ENCODE measurements at places on chromosomes 4 and X. TPM values are rescaled to one million over a fixed set of nuclear protein-coding genes. Genes with fewer than 3 reads are reported as not detected.

- no peak for DNase-seq
Measured at GRCh38 chrX:16730450-16730849, 11.0 kb downstream of the SYAP1 start.

GRCh38 chrX:100645106-100645505 is 1.1 kb downstream of the SRPX2 start:
- no peak for DNase-seq

GRCh38 chr4:69754926-69755580 is 5.4 kb downstream of the SULT1B1 start:
- DNase-seq = peak; percentile 57

PDCL2 gene
- not detected for total RNA-seq

GRCh38 chrX:154775419-154776349 is 13.0 kb downstream of the DKC1 start:
- DNase-seq = no peak

DNA sequence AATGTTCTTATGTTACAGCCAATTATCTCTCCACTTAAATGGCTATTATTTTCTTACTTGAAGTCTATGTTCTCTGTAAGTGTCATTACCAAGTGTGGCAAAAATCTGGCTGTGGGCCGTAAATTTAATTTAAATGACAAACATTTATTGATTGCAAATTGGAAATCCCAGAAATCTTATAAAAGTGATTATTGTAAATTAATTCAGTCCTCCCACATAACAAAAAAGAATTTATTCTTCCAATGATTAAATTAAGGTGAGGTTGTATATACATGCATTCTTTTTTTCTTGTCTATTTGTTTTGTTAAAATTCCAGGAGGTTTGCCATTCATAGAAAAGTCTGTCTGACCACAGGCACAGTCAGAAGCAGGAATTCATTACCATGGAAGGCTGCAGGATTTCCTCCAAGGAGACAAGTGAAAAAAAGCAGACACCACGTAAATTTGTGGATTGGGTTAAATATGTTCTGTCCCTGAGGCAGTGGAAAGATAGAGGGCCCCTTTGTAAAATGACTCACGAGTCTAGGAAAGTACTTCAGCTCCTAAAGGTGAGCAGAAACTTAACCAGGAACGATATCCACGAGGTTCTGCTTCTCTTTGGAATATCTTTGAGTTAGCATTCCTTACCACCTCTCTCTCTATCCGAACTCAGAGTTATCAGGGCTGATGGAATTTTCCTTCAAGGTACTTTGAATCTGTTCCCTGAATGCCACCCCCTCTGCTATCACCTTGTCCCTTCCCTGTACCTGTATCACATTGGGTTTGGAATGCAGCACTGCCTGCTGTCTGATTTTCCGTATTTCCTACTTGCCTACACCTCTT is 10.7 kb downstream of the PPARGC1A start:
- DNase-seq = no peak

ADRA2C gene
- 6.4 TPM for total RNA-seq

FAM9B gene
- total RNA-seq = not detected

- DNase-seq = peak; percentile 64
Measured at GRCh38 chr4:174828845-174829701, at the start of gene GLRA3. GLRA3 (minus strand) TSS chr4:174829247; CDS start chr4:174828811, 436 bp downstream.

DNA sequence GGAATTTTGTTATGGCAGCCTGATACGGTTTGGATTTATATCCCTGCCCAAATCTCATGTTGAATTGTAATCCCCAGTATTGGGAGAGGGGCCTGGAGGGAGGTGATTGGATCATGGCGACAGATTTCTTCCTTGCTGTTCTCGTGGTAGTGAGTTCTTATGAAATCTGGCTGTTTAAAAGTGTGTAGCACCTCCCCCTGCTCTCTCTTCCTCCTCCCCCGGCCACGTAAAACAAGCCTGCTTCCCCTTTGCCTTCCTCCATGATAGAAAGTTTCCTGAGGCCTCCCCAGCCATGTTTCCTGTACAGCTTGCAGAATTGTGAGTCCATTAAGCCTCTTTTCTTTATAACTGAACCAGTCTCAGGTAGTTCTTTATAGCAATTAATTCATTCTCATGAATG is 37.9 kb downstream of the SUPT20HL2 start:
- no peak for DNase-seq

GRCh38 chr4:155854582-155855226 is 11.4 kb downstream of the ASIC5 start:
- DNase-seq = no peak

DNA sequence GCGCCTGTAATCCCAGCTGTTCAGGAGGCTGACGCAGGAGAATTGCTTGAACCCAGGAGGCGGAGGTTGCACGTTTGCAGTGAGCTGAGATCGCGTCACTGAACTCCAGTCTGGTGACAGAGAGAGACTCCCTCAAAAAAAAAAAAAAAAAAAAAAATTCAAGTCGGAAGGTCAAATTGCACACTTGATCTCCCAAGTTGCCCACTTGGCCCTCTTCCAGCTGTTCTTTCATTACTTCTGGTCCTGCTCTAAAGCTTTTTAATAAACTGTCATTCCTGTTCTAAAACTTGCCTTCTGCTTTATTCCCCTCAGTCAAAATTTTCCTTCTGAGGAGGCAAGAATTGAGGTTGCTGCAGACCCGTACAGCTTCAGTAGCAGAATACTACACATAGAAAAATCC is 2358.0 kb downstream of the ARAP2 start:
- DNase-seq = no peak

SLC34A2 gene
- total RNA-seq = 32.1 TPM

- DNase-seq = no peak
Measured at GRCh38 chrX:95764972-95765451, 919.6 kb upstream of the DIAPH2 start.

Data from mucosa of gallbladder (tissue), 1 donor.